ENCODE measurements at places on chromosomes 11 and 22.

GRCh38 chr11:20059587-20060021, 100.7 kb downstream of the DBX1 start:
- DNase-seq = no peak

GRCh38 chr22:26066534-26066933, 102.7 kb upstream of the SEZ6L start:
- no peak for DNase-seq

- no peak for DNase-seq
These were observed 36.8 kb downstream of the CELF1 start for GRCh38 chr11:47516155-47516554.

DNA sequence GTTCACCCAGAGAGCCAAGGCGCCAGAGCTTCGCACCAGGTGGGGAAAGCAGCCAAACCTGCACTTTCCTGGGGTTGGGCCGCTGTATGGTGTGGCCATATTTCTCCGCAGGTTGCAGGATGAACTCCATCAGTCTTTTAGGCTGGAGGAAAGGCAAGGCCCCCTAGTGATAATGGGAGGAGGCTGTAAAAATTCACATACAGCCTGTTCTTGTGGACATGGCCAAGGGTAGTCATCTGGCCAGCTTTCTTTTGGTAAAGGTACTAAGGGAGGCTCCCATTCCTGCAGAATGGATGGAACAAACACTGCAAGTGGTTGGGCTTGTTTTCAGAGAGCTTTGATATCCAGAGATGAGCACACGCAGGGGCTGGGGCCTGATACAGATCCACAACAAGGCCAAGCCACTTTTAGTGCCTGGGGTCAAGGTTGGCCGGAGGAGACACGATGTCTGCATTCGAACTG, 29.6 kb downstream of the C22orf31 start:
- DNase-seq = no peak

- DNase-seq = no peak
These were observed 1.4 kb upstream of the UVRAG start for GRCh38 chr11:75813622-75814039.

DNA sequence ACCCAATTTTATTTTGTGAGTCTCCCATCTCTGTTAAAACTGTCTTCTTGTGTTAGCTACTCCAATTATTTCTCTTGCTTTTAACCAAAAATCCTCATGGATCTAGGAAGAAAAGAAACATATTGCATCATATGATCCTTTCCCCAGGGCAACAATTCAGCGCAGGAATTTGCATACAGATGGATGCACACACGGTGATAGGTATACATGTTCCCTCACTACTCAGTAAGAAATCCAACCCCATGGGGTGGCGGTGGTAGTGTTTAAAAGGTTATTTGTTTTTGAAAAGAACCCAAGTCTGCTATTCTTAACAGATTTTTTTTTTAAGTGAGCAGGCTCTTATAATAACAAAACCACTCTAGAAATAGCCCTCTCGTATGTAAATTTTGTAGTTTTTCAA, 4.2 kb upstream of the SYN3 start:
- DNase-seq = no peak

GRCh38 chr11:115996125-115996807, 492.1 kb upstream of the CADM1 start:
- DNase-seq = no peak

DNA sequence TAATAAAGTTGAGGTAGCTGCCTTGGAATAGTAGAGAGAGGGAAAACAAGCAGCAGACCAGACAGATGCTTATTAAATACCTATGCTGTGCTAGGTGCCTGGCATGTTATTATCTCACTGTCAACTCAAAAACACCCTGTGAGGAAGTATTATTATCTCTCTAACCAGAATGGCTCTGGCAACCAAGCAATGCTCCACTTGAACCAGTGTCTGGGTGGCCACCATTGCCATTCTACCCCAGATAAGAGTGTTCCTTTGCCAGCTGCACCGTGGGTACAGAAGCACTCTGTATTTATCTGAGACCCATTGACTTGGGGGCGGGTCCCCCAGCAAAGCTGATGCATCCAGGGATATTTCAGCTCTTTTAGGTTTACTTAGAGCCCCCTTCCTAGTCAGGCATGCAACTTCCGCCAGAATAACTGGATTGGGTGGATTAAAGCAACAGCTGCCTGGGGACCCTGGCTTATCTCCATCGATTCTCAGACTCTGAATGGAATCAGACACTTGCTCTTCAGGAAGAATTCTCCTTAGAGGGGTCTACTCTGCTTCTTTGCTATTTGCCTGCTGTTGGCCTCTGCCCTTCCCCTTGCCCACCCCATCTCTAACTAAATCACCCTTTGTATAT, 49.1 kb downstream of the RCN1 start:
- no peak for DNase-seq

GRCh38 chr11:86736291-86737143, 63.8 kb upstream of the PRSS23 start:
- no peak for DNase-seq

DNA sequence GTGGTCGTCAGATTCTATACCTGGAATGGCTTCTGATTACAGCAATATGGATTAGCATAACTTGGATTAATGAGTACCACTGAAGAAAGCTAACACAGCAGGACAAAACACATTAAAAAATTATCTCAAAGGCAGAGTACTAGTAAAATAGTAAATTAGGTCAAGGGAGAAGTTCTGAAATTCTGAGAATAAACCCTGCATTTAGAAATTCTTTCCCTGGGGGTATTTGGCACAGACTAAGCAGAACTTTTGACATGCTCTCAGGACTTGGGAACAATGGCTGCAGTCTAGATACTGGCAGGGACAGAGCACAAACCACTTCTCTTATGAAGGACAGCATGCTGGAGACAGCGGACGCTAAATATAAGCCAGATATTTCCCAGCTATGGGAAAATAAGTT, 85.6 kb upstream of the GRIA4 start:
- DNase-seq = no peak

- no peak for DNase-seq
These were observed 1270.6 kb downstream of the LRRC4C start for GRCh38 chr11:40188848-40189247.

DNA sequence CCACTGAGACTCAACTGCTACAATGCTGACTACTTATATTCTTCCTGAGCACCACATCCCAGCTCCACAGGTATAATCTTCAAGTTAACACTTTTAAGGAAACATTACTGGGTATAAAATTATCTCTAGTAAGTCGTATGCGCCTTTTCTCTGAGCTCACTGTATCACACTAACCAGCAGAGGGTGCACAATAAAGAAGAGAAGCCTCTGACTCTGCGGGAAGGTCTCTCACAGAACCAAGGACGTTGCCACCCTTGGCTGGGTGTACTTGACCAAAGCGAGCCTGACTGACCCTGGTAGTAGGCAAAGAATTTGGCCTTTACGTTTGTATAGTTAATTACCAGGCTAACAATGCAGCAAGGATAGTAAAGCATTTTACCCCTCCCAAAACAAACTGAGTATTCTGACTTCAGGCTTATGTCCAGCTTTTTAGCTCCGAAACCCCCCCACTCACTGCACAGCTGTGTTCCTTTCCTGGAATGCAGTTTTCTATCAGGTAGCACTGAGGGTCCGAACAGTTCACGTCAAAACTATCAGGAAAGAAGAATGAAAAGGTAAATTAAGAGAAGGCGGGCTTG, at the start of gene BTBD18:
TSS of gene BTBD18 (minus strand) at position 144 of the 578 bp plus-strand sequence. CDS start 631 bp downstream, outside the sequence.
- DNase-seq = no peak

All from vagina (tissue), 2 donors.